ENCODE measurements at places on chromosomes 2 and 18.
A peak's percentile ranks its signal among the peaks of the same experiment; 100 is the strongest.

DNA sequence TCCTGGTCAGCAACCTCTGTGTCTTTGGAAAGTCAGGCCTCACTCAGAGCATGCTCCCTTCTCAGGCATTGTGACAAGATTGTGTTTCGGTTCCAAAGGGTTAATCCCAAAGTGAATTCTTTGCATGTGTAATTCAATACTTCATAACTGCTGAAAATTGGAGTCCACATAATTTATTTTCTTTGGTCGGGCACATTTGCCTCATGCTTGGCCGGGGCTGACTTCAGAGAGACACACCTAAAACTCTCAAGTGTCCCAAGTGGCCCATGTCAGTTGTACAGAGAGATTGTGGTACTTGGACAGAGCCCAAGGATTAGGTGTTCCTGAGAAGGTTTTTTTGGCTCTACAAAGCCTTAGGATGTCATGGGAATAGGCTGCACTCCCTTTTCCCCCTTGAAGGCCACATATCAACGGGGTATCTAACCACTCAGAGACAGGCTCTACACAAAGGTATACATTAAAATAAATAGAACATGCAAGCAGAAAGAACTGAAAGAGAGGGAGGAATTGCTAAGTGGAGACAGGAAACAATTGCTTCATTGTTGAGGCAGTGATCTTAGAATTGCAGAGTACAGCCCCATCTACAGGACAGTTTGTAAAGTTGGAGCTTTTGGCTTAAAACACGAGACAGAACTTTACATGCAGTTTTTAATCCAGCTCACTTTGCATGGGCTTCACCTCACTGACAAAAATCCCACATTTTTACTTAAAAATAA lies 1232.3 kb upstream of the ZEB2 start:
- no peak for DNase-seq

- DNase-seq: no peak
Measured at GRCh38 chr2:205464681-205465080, 217.6 kb upstream of the NRP2 start.

DNA sequence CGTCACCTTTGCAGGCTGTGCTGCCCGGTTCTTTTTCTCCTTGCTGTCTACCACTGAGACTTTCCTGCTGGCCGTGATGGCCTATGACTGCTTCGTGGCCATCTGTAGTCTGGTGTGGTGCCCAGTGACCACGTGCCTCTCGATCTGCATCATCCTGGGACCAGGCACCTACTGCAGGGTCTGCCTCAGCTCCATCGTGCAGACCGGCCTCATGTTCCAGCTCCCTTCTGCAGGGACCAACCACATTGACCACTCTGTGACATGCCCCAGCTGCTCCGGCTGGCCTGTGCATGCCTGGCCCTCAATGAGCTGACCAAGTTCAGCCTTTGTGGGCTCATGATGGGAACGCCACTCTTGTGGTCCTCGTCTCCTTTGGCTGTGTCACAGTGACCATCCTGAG lies 26.7 kb downstream of the COPS9 start:
- DNase-seq: no peak

DNA sequence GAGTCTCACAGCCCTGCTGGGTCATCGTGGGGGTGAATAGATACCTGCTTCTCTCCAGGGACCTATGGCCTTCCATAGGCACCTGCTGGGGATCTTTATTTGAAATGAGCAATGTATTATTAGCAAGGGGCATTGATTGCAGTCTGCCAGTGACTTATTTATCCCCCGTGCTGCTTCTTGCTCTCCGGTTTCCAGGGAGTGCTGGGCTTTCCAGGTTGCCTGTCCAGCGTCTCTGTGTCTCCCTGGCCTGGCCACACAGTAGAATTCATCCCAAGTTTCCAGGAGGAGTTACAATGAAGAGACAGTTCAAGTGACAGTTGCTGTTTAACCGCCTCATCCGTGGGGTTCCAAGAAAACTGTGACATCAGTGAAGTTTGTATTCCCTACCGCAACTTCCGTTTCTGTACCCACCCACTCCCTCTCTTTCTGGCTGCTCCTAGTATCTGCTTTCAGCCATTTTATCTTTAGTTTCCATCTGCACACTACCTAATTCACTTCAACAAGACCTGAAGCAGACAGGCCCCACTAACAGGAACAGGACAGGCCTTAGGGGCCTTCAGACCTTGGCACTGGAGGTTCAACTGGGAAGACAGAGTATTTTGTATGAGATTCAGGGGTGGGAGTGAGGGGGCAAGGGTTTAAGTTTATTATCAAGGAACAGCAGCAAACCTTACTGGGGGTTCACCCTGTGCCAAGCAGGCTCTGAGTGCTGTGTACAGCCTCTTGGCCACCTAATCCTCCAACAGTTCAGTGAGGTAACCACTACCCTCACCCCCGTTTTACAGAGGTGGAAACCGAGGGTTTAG lies 134.8 kb downstream of the PRKCE start:
- no peak for DNase-seq

GRCh38 chr2:177535958-177536504 lies 143.5 kb downstream of the AGPS start:
- DNase-seq: no peak

GRCh38 chr2:174263997-174264396 lies 15.7 kb upstream of the OLA1 start:
- DNase-seq: no peak

GRCh38 chr2:221753401-221753800 lies 181.3 kb upstream of the EPHA4 start:
- no peak for DNase-seq

- DNase-seq: no peak
Measured at GRCh38 chr2:223501641-223502040, 100.5 kb downstream of the SCG2 start.

GRCh38 chr2:17226941-17227490 lies 291.2 kb downstream of the RAD51AP2 start:
- no peak for DNase-seq

- no peak for DNase-seq
Measured at GRCh38 chr2:171830039-171830438, 64.0 kb downstream of the SLC25A12 start.

GRCh38 chr18:40949114-40949950 lies 1005.7 kb upstream of the PIK3C3 start:
- DNase-seq: peak; percentile 17

GRCh38 chr2:233225230-233226068 lies 26.0 kb upstream of the ATG16L1 start:
- DNase-seq: no peak

DNA sequence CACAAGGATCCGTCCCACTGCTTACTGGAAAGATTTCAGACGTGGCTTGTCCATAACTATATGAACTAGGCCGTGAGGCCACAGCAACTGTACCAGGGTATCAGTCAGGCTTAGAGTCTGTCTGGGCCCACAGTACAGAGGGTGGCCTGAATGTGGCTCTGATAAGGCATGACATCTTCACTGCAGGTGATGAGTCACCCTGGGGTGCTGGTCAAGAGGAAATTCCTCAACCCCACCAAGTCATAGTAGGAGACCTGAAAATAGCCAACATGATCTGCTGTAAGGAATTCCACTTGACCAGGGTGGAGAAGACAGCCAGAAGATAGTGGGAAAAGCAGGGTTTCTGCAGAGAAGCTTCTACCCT lies 107.7 kb downstream of the INHBB start:
- no peak for DNase-seq

GRCh38 chr18:37508207-37508606 lies 57.4 kb downstream of the CELF4 start:
- DNase-seq: peak; percentile 16

DNA sequence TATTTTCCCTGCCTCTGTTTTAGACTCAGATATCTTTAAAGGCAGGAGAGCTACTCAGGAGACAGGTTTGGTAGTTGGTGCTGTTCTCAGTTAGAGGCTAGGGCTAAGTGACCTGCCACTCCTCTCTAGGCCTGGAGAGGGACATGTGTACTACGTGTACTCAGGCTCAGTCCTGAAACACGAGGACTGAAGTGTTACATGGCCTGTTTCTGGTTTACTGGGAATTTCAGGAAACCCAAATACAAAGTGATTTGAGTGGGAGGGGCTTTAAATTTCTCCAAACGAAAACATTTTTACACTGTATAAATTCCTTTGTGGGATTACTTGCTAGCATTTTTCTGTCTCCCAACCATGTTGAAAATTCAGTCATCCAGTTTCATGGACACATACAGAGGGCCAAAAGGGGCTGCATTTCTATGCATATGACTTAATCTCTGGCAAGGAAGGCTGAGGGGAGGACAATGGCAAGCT lies 343.3 kb downstream of the CYP26B1 start:
- no peak for DNase-seq

DNA sequence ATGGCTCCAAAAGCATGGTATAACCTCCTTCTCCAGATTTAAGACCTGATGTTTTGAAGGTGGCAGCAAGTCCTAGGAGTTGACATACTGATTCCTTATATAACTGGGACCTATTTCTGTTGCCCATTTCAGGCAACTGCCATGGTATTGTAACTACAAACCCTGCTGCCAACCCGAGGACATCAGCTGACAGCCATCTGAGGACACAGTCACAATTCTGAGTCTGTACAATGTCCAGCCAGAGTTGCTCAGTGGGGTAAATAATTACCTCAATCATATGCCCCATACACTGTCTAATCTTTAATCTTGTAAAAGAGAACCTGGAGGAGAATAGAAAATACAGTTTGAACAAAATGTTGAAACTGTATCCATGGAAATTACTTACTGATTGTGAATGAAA lies 8.7 kb upstream of the GAREM2 start:
- no peak for DNase-seq

GRCh38 chr2:221492636-221493035 lies 79.5 kb downstream of the EPHA4 start:
- no peak for DNase-seq

GRCh38 chr18:519019-519879 lies 18.7 kb upstream of the COLEC12 start:
- DNase-seq: no peak

DNA sequence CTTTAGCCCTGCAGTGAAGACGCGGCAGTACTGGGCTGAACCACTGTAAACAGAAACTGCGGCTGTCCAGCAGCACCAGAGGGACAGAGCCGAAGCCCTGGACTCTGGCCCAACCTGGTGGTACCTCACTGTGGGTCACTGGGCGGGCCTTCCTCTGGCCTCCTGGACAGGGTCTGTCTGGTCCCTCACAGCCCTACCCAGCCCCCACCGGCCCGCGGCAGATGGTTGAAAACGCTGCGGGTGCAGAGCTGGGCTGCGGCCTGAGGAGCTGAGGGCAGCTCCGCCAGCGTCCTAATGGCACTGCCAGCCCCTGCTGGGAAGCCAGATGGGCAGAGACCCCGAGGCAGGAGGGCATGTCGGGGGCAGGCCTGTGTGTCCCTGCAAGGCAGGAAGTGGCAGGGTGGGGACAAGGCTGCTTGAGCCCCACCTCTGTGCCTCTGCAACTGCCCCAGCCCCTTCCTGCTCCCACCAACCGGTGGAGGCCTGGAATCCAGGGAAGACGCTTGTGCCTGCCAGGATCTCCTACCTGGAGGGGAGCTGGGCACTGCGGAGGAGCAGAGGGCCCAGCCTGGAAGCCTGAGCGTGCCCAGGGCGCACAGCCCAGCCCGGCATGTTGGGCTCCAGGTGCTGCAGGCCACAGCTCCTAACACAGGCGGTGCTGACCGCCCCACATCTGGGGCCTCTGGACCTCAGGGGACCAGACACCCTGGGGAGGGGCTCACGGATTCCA lies 36.3 kb downstream of the HS6ST1 start:
- peak; percentile 42 for DNase-seq

- no peak for DNase-seq
Measured at GRCh38 chr18:46628206-46628605, 28.8 kb downstream of the LOXHD1 start.

DNA sequence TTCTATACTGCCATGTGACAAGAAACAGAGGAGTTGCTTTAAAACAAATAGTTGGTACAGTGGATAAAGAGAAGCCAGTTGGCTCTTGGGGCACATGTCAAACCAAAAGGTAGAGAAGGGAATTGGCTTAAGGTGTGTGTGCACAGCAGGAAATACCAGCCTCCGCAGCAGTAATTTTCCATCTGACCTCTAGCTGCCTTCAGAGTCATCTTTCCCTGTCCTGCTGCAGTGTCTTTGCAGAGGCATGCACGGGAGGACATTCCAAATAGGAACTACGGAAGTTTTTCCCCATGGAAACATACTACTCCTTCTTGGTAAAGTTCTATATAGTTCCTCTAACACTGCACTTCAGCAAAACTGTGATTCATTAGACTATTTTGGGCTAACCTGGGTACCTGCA lies 99.5 kb downstream of the RAB3GAP1 start:
- DNase-seq: no peak

GRCh38 chr2:63058144-63058920 lies 7.7 kb downstream of the OTX1 start:
- peak; percentile 22 for DNase-seq

DNA sequence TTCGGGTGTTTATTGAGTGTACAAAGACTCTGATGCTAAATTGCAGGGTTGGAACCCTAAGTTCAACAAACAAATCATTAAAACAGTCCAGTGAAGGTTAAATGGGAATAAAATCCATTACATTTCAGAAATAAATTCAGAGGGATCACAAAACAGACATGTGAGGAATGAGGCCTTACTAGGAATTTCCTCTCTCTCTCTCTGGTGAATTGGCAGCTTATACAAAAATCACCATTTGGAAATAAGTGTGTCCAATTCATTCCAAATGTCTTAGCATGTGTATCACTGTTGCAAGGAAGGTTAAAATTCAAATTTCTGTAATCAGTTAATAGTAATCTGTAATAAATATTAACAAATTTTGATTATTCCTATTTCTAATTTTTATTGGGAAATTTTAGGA lies 228.6 kb upstream of the PXDN start:
- no peak for DNase-seq

DNA sequence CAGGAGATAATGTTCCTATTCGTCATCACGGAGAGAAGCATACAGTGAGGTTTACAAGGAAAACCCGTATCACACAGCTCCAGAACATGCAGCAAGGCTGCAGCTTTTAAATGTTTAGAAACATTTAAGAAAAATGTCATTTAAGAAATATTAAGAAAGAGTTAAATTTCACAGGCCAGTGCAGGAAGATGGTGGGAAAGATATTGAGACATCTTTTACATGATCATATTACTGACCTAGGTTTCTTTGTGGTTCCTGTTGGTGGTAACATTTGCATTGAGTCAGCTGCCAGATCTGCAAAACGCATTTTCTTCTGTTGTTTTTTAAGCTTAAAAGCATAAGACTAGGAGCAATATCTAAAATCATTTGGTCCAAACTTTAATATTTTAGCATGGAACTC lies 44.9 kb downstream of the CPO start:
- DNase-seq: no peak

GRCh38 chr2:30404319-30405259 lies 42.5 kb upstream of the LCLAT1 start:
- no peak for DNase-seq

DNA sequence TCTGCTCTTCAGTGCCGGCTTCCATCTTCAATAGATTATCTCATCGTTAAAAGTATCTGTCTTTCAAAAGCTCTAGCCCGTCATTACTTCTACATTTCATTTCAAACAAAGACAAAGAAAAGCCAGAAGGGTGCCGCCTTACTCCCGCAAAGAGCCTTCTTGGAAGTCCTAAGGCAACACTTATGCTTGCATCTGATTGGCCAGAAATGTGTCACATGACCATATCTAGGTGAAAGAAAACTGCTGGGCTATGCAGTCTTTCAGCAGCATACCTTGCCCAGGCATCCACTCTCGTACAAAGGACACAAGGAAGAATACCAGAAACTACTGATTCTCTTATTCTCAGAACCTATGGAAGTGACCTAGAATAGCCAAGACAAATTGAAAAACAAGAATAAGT lies 217.1 kb upstream of the SLC35G4 start:
- no peak for DNase-seq

Data from glutamatergic neuron (in vitro differentiated cells).